Astrocyte (in vitro differentiated cells and primary cell): ENCODE measurements at places on chromosomes 3 and 15. TPM values are rescaled to one million over a fixed set of nuclear protein-coding genes. Genes with fewer than 3 reads are reported as not detected.

Gene DUT
- 41.4 and 45.8 TPM in 2 replicates for total RNA-seq

Gene GOLGA8O
- total RNA-seq = 1.2 and 2.5 TPM in 2 replicates

Gene EBLN2
- 3.1 TPM in 2 replicates for total RNA-seq

DNA sequence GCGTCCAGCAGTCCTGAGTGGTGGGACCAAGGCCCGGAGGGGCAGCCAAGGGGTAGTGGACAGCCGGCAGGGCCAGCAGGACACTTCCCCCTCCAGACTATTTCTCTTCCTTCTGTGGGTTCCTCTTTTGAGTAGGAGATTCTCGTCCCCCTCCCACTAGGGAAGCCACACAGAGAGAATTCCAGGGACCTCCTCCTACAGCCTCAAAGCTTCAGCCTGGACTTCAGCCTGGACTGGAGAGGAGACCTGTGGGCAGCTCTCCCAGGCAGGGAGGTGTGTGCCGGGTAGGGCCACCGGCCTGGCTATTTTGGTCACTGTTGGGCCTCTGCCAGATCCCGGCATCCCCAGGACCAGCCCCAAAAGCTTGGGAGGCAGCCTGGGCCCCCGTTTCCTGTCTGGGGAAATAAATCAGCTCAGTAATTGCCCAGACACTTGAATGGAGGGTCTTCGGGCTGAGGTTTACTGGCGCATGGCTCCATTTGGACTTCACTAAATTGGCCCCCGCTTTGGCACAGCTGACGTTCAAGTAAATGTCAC is 1.3 kb downstream of the SLC6A6 start:
- peak overlapping the region; percentile 92 for H3K4me3 ChIP-seq
- no peak for DNase-seq
- H3K4me1 ChIP-seq = peaks cover 23% of the 10 kb centered on the region
- H3K27ac ChIP-seq = no peak overlapping the region
- H3K36me3 ChIP-seq = peaks cover 2% of the 10 kb centered on the region
- no peaks in the 10 kb centered on the region for H3K27me3 ChIP-seq

GRCh38 chr3:188914552-188914951 is 257.2 kb upstream of the TPRG1 start:
- H3K36me3 ChIP-seq = no peaks in the 10 kb centered on the region
- DNase-seq = peak; percentile 95
- H3K27me3 ChIP-seq = no peaks in the 10 kb centered on the region
- no peak overlapping the region for H3K4me3 ChIP-seq

GRCh38 chr3:24639481-24640329 is 145.1 kb upstream of the THRB start:
- no peaks in the 10 kb centered on the region for H3K36me3 ChIP-seq
- no peak overlapping the region for H3K27ac ChIP-seq
- no peak for DNase-seq
- H3K4me1 ChIP-seq = no peaks in the 10 kb centered on the region
- no peak overlapping the region for H3K4me3 ChIP-seq
- no peaks in the 10 kb centered on the region for H3K27me3 ChIP-seq

GRCh38 chr3:136270179-136270578 is 20.0 kb downstream of the PCCB start:
- H3K4me1 ChIP-seq = no peaks in the 10 kb centered on the region
- H3K4me3 ChIP-seq = no peak overlapping the region
- H3K27me3 ChIP-seq = no peaks in the 10 kb centered on the region
- H3K27ac ChIP-seq = no peak overlapping the region
- DNase-seq = no peak

DNA sequence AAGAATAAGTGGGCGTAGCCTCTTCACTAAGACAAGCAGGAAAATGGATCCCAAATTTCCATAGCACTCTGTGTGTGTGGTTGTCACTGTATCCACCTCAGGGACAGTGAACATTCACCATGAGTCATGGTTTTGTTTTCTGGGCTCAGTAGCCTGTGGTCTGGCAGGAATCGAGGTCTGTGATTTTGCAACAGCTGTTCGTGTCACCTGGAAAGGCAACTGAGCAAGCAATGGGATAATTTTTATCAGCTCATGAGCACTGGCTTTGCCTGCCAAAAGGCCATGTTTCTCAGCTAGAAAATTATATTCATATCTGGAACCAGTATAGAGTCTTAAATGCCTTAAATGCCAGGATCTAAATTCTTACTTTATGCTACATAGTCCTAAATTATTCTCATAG is 60.9 kb downstream of the STRIT1 start:
- no peaks in the 10 kb centered on the region for H3K27me3 ChIP-seq
- DNase-seq = peak; percentile 86
- H3K4me1 ChIP-seq = peaks cover 13% of the 10 kb centered on the region

Gene CPN2
- total RNA-seq = not detected in 2 replicates
